ENCODE measurements at places on chromosomes 12 and 14. TPM values are rescaled to one million over a fixed set of nuclear protein-coding genes. Genes with fewer than 3 reads are reported as not detected.

FAR2 gene
- total RNA-seq, result 13.0 TPM

TMTC1 gene
- total RNA-seq, result 71.8 TPM

- peaks cover 91% of the 10 kb centered on the region for H3K27me3 ChIP-seq
- no peaks in the 10 kb centered on the region for H3K36me3 ChIP-seq
- no peak for DNase-seq
- no peak overlapping the region for H3K4me3 ChIP-seq
Observed at GRCh38 chr14:60652674-60653651, 3.7 kb upstream of the SIX1 start.

GRCh38 chr12:89250213-89250612 is 102.1 kb downstream of the DUSP6 start:
- H3K4me1 ChIP-seq, result peaks cover 14% of the 10 kb centered on the region
- DNase-seq, result no peak
- H3K36me3 ChIP-seq, result no peaks in the 10 kb centered on the region
- no peak overlapping the region for H3K27ac ChIP-seq

- H3K27ac ChIP-seq, result no peak overlapping the region
- H3K4me1 ChIP-seq, result no peaks in the 10 kb centered on the region
- no peak for DNase-seq
- H3K4me3 ChIP-seq, result no peak overlapping the region
Observed at GRCh38 chr12:79203058-79203647, 338.6 kb downstream of the SYT1 start.

GRCh38 chr14:74160763-74161162 is 76.0 kb downstream of the LIN52 start:
- no peaks in the 10 kb centered on the region for H3K27me3 ChIP-seq
- H3K4me3 ChIP-seq, result no peak overlapping the region
- H3K27ac ChIP-seq, result no peak overlapping the region

DNA sequence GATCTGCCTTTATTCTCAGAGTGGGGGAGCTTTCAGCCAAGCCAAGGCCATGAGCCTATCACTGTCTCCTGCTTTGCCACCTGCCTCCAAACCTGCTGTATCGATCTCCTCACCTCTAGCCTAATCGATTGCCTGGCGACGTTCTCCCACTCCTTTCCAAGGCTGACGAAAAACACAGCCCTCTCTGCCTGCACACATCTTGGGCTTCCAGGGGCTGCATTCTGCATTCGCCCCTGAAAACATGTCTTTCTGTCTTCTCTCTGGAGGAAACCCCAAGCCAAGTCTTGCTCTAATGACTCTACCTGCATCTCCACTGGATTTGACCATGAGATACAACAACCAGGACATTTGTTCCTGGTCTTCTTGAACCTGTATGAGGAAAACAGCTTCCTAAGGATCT is 540.7 kb downstream of the BCL11B start:
- H3K36me3 ChIP-seq, result no peaks in the 10 kb centered on the region
- H3K27ac ChIP-seq, result no peak overlapping the region
- H3K27me3 ChIP-seq, result no peaks in the 10 kb centered on the region
- no peak for DNase-seq
- no peak overlapping the region for H3K4me3 ChIP-seq

DNA sequence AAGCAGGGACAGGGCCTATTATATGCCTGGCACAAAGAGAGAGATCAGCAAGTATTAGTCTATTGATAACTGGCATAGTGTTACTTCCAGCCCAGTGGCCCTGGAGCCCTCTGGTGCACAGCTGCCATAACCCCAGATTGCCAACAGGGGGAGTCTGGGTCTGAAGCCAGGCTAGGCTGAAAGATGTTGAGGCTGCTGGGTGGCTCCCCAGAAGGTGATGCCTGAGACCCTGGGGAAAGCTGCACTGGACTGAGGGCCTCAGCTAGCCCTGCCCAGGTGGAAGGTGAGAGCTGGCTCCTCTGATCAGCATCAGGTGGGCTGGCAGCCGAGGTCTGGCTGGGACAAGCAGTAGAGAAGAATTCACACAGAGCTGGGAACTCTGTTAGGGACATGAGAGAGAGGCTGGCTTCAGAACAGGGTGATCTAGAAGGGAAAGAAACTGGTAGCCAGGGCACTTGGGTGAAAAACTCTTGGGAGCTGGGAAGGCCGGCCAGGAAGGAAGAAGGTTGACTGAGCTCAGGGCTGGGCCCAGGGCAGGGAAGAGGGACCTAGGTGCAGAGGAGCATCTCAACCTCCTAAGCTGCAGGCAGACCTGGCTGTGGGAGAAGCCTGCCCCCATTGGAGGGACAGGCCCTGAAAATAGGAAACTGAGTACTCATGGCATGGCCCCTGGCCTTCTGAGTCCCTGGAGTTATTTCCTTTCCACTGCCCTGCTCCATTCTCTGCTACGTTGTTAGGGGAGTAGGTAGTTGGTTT is 3.9 kb downstream of the GZMH start:
- no peaks in the 10 kb centered on the region for H3K36me3 ChIP-seq
- no peaks in the 10 kb centered on the region for H3K4me1 ChIP-seq
- no peaks in the 10 kb centered on the region for H3K27me3 ChIP-seq
- no peak for DNase-seq
- no peak overlapping the region for H3K27ac ChIP-seq
- H3K4me3 ChIP-seq, result no peak overlapping the region
